Adipose tissue (tissue), 3 donors: ENCODE measurements at places on chromosomes 12 and 14. TPM values are rescaled to one million over a fixed set of nuclear protein-coding genes. Genes with fewer than 3 reads are reported as not detected.

TPH2 gene
- not detected for polyA plus RNA-seq

SLC6A15 gene
- polyA plus RNA-seq: not detected

P2RX7 gene
- polyA plus RNA-seq: 0.55 TPM

OR10G3 gene
- not detected for polyA plus RNA-seq
